Cortex of kidney (tissue), 1 donor: ENCODE measurements at places on chromosomes 1 and 21.

GRCh38 chr1:54857141-54857540 lies 29.9 kb downstream of the DHCR24 start:
- DNase-seq = no peak

DNA sequence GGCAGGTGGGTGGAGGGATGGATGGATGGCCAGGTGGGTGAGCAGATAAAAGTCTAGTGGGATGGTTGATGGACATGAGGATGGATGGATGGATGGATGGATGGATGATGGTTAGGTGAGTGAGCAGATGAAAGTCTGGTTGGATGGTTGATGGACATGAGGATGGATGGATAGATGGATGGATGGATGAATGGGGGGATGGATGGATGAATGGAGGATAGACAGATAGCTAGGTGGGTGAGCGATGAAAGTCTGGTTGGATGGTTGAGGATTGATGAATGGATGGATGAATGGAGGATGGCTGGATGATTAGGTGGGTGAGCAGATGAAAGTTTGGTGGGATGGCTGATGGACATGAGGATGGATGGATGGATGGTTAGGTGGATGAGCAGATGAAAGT lies 9.0 kb upstream of the ARHGEF19 start:
- no peak for DNase-seq

GRCh38 chr1:165235777-165236291 lies 120.7 kb downstream of the LMX1A start:
- no peak for DNase-seq

- DNase-seq = no peak
Measured at GRCh38 chr1:111082421-111083203, 57.3 kb downstream of the DRAM2 start.

DNA sequence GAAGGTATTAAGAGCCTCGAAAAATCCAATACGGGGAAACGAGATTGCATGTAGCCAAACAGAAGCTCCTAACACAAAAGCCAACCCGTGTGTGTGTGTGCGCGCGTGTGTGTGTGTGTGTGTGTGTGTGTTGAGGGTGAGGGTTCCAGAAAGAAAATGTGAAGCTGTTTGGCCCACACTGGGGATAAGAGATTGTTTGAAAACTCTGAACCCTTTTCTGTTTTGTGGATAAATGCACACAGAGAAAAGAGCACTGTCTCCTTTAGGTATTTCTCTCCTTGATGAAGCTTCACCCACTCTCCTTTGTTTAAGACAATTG lies 1.9 kb downstream of the WLS start:
- no peak for DNase-seq

GRCh38 chr1:118115567-118116295 lies 69.3 kb downstream of the SPAG17 start:
- DNase-seq = no peak
